Naive thymus-derived CD8-positive, alpha-beta T cell (primary cell): ENCODE measurements at places on chromosomes 7 and 10. TPM values are rescaled to one million over a fixed set of nuclear protein-coding genes. Genes with fewer than 3 reads are reported as not detected.

DNA sequence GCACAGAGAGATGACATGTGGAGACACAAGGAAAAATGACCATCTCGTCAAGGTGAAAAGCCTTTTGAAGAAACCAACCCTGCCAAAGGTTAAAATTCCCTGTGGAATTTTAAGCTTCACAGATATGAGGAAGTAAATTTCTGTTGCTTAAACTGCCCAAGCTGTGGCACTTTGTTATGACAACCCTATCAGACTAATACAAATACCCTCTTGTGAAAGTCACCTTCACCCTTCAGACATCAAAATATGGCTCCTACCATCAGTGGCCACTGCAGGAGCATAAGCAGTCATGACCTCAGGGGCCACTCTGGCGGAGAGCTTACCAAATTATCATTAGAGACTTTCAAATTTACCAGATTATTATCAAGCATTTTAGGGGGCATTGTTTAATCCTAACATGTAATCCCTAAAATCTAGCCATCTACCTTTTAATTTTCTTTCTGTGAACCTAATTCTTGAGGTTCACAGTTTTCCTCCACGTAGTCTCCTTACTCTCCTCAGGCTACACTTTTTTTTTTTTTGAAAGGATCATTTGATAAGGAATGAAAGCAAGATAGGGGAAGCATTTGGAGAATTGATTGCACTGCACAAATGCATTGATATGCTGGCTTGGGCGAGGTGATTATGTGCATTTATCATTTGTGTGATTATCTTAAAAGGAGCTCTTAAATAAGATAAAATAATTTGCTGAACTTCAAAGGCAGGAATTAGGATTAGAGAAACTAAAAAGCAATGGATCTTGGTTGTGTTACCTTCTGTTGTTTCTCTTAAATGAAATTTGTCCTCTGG is 90.3 kb downstream of the TMEM168 start:
- no peak for DNase-seq

GRCh38 chr10:77873536-77874380 is 52.8 kb downstream of the DLG5 start:
- no peak for DNase-seq

- peak; percentile 32 for DNase-seq
These were observed 41.4 kb upstream of the AP5Z1 start for GRCh38 chr7:4733936-4734528.

DNA sequence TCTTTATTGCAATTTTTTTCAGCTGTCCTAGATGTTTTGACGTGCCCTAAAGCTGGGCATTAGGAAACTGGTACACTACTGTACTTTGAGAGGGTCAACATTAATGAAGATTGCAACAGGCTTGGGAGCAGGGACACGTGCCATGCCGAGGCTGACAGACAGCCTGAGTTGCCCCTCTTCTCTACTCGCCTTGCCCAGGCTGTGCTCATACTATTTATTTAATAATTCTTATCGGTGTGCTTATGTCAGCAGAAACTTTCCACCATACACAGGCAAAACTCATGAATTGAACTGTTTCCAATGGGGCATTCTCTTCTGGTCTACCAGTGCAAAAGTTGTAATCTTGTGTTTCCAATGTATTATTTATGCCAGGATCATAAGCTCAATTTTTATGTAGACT is 24.4 kb downstream of the C7orf57 start:
- DNase-seq: no peak

DNA sequence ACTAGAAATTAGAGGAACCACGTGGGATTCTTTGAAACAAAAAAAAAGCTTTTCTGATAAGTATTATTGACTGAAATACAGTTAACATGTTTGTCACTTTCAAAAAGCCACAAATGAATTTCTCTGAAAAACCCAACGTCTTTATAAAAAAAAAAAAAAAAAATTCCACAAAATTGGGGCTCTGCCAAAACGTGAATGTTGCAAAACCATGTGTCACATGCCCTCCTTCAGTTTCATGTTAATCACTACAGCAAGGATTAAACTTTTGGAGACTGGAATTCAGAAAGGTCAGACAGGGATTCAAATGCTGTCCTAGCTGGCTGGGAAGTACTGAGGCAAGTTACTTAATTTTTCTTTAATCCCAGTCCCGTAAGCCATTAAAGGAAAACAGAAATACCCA is 278.0 kb upstream of the KLF14 start:
- peak; percentile 67 for DNase-seq

GRCh38 chr7:135670179-135670578 is 7.9 kb downstream of the STMP1 start:
- no peak for DNase-seq

DNA sequence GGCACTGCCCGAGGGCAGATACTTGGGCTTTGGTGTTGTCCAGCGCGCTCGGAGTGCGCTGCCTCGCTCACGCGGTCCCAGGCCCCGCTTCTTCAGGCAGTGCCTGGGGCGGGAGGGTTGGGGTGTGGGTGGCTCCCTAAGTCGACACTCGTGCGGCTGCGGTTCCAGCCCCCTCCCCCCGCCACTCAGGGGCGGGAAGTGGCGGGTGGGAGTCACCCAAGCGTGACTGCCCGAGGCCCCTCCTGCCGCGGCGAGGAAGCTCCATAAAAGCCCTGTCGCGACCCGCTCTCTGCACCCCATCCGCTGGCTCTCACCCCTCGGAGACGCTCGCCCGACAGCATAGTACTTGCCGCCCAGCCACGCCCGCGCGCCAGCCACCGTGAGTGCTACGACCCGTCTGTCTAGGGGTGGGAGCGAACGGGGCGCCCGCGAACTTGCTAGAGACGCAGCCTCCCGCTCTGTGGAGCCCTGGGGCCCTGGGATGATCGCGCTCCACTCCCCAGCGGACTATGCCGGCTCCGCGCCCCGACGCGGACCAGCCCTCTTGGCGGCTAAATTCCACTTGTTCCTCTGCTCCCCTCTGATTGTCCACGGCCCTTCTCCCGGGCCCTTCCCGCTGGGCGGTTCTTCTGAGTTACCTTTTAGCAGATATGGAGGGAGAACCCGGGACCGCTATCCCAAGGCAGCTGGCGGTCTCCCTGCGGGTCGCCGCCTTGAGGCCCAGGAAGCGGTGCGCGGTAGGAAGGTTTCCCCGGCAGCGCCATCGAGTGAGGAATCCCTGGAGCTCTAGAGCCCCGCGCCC is at the start of gene NPY:
Gene NPY (plus strand): TSS at position 294 of the 802 bp plus-strand sequence. CDS start 1,051 bp downstream, outside the sequence.
- DNase-seq: no peak

GRCh38 chr7:107661865-107662379 is 1.3 kb downstream of the SLC26A4 start:
- DNase-seq: no peak

DNA sequence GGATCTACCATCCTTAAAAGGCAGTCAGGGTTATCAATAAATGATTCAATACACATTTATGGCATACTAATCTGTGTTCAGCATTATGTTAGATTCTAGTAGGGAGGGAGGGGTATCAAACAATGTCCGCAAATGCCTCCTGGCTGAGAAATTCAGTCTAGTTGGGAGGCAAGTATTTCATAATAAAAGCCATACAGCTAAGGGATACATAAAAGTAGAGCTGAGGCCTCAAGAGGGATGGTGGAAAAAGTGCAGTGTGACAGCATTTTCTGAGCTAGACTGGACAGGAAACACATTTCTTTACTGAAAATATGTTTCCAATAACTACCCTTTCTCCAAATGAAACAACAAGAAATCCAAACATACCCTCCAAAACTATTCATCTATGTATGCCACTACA is 152.8 kb upstream of the LRRN3 start:
- DNase-seq: no peak

GRCh38 chr10:10584161-10584560 is 433.5 kb upstream of the CELF2 start:
- DNase-seq: no peak

DNA sequence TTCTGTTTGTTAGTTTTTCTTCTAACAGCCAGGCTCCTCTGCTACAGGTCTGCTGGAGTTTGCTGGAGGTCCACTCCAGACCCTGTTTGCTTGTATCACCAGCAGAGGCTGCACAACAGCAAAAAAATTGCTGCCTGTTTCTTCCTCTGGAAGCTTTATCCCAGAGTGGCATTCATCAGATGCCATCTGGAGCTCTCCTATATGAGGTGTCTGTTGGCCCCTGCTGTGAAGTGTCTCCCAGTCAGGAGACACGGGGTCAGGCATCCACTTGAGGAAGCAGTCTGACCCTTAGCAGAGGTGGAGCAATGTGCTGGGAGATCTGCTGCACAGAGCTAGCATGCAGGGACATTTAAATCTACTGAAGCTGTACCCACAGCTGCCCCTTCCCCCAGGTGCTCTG is 26.7 kb upstream of the CROT start:
- no peak for DNase-seq

GRCh38 chr7:101731502-101732084 is 85.8 kb upstream of the CUX1 start:
- DNase-seq: no peak

GRCh38 chr10:50470798-50471582 is 152.8 kb downstream of the SGMS1 start:
- DNase-seq: no peak

- no peak for DNase-seq
These were observed 23.1 kb downstream of the SHH start for GRCh38 chr7:155789001-155789725.

- no peak for DNase-seq
These were observed 28.3 kb upstream of the PIK3CG start for GRCh38 chr7:106836816-106837215.

- no peak for DNase-seq
These were observed 142.6 kb upstream of the KAT6B start for GRCh38 chr10:74683621-74684364.

DNA sequence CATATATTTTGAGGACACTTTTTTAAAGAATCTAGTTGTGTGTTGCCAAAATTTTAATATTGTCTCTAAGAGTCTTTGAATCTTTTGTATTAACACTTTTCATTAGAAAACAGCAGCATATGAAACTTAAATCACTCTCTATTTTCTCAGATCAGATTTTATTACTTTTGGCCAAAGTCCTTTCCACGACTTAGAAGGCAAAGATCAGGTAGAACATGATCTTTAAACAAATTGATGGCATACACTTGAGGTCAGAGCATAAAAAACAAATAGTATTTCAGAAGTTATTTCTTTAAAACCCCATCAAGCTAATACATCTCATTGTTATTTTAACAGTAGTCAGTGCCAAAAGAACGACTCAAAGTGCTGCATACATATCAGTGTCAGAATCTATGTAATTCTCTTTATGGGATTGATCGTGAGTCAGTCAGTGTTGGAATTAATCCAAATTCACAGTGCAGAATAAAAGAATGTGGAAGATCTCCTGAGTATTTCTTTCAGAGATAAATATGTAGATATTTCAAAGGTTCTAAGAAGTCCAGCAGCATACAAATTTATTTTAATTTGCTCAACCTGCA is 9.6 kb upstream of the AGMO start:
- no peak for DNase-seq

GRCh38 chr7:143375298-143376034 is 5.7 kb upstream of the ZYX start:
- DNase-seq: peak; percentile 74

- no peak for DNase-seq
These were observed 2.7 kb upstream of the LIPF start for GRCh38 chr10:88661577-88661976.

- no peak for DNase-seq
These were observed 9.6 kb downstream of the EMX2 start for GRCh38 chr10:117552156-117552631.

DNA sequence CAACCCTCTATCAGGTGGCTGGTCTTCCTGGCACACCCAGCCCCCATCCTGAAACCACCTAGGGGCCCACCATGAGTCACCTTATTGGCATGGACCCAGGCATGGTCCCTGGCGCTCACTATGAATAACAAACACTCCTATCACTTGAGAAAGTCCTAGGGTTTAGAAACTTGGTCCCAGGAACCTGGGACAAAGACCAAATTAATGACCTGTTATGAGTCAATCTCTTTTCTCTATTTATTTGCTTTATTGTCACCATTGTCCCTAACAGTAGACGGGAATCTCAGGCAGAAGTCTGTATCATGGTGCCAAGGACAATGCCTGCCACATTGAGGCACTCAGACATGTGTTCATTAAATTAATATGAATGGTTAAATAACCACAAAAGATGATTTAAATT is 599.6 kb upstream of the C7orf33 start:
- no peak for DNase-seq

GRCh38 chr7:16051561-16052255 is 365.2 kb upstream of the MEOX2 start:
- DNase-seq: no peak

GRCh38 chr7:135486261-135486920 is 23.5 kb downstream of the CNOT4 start:
- DNase-seq: no peak

DNA sequence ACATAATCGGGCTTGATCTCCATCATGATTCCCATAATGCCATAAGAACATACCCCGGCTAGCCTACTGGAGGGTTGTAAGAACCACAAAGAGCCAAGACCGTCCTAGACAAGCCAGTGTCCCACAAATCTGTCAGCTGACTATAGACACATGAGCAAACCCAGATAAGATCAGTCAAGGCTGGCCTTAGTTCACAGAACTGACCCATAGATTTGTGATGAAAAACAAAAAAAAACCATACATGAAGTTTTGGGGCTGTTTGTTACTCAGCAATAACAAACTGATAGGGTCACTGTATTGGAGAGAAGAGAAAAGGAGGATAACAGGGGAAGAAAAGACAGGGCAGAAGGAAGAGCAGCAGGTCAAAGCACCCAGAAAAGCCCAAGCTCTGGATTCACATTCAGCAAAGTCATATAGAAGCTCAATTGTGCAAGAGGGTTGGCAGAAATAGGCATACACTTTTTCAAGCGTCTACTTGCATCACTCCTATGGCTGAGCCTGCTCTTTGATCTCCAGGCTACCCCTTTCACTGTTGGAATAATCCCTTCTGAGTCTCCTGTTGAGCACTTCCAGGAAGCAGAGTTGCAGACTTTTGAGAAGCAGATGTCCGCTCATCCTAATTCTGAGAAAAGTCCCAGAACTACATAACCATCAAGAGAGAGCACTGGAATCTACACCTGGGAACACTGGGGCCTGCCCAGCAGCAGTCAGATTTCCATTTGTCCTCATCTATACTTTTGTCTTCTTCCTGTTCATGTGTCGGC is 122.0 kb upstream of the HABP2 start:
- no peak for DNase-seq

DNA sequence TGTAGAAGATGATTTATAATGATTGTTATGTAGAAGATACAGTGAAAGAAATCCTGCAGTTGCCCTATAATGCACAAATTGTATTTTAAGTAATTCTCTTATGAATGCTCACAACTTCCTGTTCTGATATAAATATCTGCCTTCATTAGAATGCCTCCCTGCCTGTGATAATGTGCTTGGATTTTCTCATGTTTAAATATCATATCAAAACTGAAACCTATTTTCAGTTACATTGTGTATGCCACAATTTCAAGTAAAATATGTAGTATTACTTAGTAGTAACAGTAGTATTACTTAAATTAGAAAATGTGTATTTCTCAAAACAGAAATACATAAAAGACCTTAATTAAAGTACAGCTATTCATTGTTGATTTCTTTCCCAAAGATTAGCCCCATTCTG is 41.1 kb upstream of the TFEC start:
- no peak for DNase-seq

CPA4 gene
- total RNA-seq: not detected

C7orf33 gene
- total RNA-seq: not detected

TUBAL3 gene
- not detected for total RNA-seq

ZNF804B gene
- not detected for total RNA-seq

INPP5F gene
- total RNA-seq: 10.9 TPM

TCAF2 gene
- 15.4 TPM for total RNA-seq

BMPER gene
- not detected for total RNA-seq

CLEC5A gene
- total RNA-seq: 0.31 TPM

SLC18A3 gene
- not detected for total RNA-seq

MINDY3 gene
- total RNA-seq: 44.7 TPM

FAM24B gene
- total RNA-seq: 16.5 TPM

TFR2 gene
- total RNA-seq: 5.9 TPM

CLRN3 gene
- not detected for total RNA-seq

GTF2IRD2 gene
- 40.8 TPM for total RNA-seq

DPP6 gene
- total RNA-seq: not detected

OR9A2 gene
- total RNA-seq: not detected
